ENCODE measurements at places on chromosomes 1 and 21.

DNA sequence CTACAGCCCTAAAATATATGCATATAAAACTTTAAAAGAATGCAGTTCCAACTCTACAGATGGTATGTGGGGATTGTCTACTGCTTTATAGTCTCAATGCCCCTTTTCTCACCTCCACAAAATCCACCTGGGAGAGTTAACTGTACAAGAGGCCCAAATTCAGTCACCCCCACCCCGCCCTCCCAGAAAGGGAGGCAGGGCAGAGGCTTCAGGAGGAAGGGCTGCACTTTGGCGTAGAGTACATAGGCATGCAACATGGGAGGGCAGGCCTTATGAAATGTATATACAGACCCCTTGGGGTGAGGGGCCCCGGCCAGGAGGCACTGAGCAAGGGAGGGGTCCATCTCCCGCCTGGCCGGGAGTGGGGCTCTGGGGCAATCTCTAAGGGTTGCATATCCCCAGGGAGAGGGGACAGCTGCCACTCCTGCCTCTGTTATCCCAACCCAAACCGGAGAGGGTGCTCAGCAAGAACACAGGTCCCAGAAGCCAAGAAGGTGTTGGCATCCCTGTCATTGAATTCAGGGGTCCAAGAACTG lies 1.3 kb upstream of the PYGO2 start:
- no peak for DNase-seq

- DNase-seq: no peak
These were observed 223.9 kb downstream of the PLPP3 start for GRCh38 chr1:56355422-56355821.

DNA sequence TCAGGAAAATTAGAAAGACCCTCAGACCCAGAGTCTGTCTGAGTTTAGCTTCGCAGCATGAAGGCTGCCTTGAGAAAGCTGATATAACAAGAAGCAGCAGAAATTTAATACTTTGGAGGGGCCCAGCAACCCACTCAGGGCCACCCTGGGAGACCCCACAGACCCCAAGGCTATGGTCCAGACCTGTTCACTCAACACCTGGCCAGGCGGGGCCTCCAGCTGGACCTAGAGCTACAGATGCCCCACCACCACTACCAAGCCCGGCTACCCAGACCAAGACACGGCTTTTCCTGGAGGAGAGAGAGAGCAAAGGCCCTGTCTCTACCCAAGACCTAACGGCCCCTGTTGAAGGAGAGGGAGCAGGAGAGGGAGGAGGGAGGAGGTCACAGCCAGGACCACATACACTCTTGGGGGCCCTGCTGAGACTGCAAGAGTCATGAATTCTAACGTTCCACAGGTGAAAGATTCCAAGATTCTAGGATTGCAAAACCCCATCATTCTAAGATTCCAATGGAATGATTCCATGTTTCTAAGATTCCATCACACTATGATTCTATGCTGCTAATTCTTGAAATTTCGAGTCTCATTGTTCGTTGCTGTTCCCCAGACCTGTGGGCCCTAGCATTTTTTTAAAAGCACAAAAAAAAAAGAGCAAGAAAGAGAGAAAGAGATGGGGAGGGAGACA lies 53.2 kb downstream of the LACTBL1 start:
- no peak for DNase-seq

DNA sequence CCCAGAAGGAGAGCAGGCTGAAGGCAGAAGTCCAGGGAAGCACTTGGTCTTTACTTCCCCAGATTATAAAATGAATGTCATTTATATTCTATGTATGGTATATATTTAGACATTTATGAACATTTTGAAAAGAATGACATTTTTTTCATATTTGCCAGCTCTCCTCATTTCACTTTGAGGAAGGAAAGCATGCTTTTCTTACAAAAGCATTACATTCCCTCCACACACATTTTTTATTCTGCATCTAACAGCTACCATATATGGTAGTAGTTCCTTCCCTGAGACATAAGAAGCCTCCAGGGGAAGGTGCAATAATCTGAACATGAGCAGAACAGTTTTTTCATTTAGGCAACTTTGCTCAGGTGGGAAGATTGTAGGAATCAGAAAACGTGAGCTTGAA lies 94.0 kb downstream of the LRRC7 start:
- DNase-seq: no peak

DNA sequence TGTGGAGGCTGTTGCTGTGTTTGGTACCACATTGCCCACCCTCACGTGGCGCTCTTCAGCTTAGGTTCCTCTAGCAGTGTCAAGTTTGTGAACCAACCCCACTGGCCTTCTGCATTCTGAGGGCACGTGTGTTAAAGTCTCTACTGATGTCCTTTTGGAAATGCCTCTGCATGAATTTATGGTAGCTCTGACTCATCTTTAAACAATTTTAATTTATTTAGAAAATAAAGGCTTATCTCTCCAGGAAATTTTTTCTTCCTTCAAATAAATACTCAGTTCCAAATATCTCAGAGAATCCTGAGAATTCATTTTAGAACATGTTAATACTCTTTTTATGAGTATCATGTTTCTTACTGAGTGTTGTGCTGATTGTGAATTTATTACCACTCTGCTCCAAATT lies 5.5 kb downstream of the CD1D start:
- DNase-seq: no peak

- no peak for DNase-seq
These were observed 285.7 kb upstream of the ZP4 start for GRCh38 chr1:238176441-238176840.

DNA sequence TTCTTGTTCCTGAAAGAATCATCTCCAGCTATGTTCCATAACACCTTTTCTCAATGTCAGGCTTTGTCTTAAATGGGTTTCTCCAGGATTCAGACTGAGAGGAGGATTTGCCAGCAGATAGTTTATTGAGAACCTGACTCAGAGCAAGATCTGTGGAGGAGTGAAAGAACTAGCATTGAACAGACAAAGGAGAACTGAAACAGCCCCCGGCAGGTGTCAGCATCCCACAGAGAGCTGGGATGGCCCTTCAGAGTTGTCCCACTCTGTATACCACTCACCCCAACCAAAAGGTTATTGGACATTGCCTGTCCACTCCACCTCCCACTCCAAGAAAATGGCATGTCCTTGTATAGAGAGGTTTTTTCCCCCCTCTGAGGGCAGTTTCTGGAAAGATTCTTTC lies 270.7 kb downstream of the PAPPA2 start:
- no peak for DNase-seq

GRCh38 chr1:32045772-32046171 lies 27.0 kb upstream of the TMEM39B start:
- DNase-seq: no peak

DNA sequence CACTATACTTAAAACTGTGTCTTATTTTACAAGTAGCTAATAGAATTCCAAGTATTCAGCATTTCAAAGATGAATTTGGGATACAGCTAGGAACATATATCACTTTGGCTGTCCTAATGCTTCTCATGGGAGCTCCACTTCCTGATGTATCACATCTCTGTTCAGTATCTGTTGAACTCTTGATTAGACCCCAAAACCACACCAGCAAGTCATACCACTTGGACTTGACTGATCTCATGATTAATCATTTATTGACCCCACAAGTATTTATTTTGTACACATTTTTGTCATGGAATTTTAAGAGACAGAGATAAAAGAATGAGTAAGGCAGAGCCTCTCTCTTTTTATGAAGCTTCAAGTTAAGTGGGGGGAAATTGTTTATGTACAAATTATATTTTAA lies 30.0 kb downstream of the TMPRSS15 start:
- DNase-seq: no peak

- DNase-seq: no peak
These were observed 480.7 kb downstream of the NPHP4 start for GRCh38 chr1:5511381-5512097.

DNA sequence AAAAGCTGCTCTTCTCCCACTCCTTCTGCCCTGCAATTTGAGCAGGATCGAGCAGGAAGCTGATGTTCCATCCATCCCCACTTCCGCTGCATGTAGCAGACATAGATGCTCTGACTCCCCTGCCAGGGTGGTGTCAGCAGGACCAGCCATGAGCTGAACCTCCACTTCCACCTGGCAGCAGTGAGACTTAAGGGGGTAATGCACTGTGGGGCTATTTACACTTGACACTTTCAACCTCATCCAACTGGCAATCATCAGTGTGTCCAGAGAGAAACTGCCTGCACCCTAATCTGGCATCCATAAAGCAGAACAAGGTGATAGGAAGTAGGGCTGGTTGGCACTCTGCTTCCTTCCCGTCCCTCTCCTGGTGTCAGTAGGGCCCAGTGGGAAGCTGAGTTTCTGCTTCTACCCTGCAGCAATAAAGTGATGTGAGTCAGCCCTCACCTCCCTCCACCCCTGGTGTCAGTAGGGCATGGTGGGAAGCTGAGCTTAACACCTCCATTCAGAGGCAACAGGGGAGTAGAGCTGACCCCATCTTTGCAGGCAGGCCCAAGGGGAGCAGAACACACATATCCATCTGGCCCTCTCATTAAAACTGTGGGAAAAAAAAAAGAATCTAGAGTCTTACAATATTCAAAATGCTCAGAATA lies 272.3 kb downstream of the PTPRU start:
- DNase-seq: no peak

- no peak for DNase-seq
These were observed 132.5 kb upstream of the NFIA start for GRCh38 chr1:60949826-60950197.

GRCh38 chr1:20147846-20148570 lies 8.9 kb downstream of the PLA2G2F start:
- DNase-seq: no peak

DNA sequence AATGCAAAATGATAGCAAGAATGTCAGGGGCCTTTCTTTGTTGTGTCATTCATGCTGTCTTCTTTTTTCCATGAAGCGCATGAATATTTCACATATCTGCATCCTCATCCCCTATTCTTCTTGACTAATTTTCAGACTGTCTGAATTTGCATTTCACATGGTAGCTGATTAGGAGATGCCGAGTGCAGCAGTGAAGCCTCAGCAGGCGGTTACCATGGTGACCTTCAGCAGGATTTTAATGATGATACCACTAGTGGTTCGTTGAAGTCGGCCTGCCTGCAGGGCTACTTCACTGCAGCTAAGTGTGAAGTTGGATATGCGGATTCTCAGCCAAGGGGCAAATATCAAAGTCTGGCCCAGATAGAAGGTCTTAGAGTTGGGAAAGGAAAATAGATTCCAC lies 141.8 kb downstream of the NEK7 start:
- no peak for DNase-seq

GRCh38 chr1:217315346-217315745 lies 315.5 kb downstream of the GPATCH2 start:
- DNase-seq: no peak

DNA sequence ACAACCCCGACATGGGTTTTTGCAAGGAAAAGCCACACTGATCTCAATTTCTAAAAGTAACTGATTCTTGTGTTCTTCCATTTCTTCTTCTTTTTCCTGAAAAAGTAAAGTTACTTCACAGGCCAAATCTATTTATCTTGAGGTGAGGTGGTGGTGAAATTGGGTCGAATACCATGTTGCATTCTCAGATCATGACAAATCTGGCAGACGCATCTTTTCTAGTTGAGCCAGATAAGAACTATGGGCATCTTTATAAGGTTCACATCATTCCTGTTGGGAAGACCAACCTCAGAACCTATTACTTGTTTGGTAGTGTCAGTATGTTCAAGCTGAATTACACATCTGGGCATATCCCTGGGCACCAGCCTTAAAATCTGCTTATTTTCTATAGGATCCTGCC lies 78.6 kb upstream of the USP25 start:
- DNase-seq: no peak

DNA sequence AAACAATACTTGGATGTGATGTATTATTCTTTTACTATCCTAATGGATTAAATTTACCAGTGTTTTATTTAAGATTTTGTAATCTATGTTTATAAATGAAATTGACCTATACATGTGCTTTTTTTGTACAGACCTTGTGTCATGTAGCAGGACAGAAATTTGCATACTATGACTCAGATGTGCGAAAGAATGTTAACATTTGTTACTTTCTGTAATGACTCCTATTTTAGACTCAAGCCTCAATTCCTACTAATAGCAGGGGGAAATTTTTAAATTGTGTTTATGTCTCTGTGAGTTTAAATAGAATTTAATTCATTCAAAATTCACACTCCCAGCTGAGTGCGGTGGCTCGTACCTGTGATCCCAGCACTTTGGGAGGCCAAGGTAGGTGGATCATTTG lies 21.8 kb upstream of the RIMKLA start:
- no peak for DNase-seq

- no peak for DNase-seq
These were observed 670.0 kb downstream of the NCAM2 start for GRCh38 chr21:21668198-21668597.

- peak; percentile 3 for DNase-seq
These were observed 1.7 kb downstream of the FMN2 start for GRCh38 chr1:240093120-240093961.

Data from germinal center (tissue), 1 donor.